Activated naive CD8-positive, alpha-beta T cell treated with anti-CD3 and anti-CD28 coated beads, Interleukin-2, amount 50 U/mL, for 16 hours (primary cell): ENCODE measurements at places on chromosomes 1 and 21.

- no peak for DNase-seq
Observed at GRCh38 chr1:118142546-118142945, 42.5 kb downstream of the SPAG17 start.

DNA sequence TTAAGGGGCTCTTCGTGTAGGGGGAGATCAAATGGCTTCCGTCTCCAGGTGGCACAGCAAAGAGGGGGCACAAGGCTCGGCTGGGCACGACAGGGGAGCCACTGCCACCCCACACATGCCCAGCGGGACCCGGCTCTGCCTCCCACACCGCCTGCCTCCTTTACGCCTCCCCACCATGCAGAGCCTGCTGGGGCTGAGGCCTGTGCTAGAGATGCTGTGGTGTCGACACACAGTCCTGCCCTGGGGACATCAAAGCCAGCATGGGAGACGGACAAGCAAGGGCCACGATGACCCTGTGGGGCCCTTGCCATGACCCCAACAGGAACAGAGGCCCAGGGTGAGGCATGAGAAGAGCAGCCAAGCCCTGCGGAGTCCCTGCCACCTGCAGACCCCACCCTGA, 102.8 kb downstream of the NPHP4 start:
- no peak for DNase-seq

GRCh38 chr1:25869909-25870606, 5.5 kb downstream of the PAQR7 start:
- no peak for DNase-seq

GRCh38 chr1:81678779-81679178, 122.0 kb upstream of the ADGRL2 start:
- no peak for DNase-seq

DNA sequence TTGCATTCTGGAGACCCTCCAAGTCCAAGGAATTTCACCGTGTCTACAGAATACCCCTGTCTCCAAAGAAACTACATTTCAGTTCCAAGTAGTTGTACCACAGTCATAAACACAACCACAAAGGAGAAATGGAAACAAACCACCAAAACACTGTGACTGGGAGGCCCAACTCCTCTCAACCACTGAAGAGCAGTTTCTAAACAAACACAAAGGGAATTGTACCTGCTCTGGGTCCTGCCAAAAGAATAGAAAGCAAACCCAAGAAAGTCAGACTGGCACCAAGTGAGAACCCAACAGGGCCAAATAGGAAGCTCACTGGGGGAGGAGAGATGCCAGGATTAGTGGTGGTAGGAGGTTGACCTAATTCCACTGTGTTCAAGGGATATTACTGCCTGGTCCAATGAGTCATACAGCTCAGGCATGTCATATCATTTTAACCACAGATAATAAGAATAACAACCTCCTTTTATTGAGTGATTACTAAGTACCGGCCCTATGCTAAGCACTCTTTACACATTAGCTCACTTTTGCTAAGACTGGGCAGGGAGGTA, 123.9 kb upstream of the PPP2R5A start:
- DNase-seq = no peak

GRCh38 chr1:44862829-44863401, 19.9 kb upstream of the PTCH2 start:
- DNase-seq = no peak

DNA sequence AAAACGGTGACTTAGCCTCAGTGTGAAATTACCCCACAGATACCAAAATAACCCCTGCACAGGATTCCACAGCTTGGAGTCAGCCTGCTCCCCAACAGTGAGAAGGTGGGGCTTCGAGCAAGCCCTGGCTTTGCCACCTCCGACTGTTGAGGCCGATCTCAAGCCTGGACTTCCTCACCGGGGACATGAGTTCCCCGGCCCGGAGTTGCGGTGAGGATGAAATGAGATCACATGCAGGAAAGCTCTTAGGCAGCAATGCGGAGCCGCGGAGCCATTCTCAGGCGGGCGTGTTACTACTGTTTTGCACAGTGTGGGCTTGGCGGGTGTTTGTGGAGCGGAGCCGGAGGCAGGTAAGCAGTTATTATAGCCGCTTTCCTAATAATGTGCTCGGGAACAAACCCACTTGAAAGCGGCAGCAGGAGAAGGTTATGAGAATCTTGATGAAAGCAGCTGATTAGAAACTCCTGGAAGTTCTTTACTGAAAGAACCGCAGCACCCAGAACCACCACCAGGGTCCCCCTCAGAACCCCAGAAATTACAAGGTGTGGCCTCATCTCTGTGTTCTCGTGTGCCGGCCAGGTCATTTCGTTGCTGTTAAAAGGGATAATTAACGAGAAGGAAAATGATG, 3.9 kb upstream of the CLSTN1 start:
- no peak for DNase-seq

DNA sequence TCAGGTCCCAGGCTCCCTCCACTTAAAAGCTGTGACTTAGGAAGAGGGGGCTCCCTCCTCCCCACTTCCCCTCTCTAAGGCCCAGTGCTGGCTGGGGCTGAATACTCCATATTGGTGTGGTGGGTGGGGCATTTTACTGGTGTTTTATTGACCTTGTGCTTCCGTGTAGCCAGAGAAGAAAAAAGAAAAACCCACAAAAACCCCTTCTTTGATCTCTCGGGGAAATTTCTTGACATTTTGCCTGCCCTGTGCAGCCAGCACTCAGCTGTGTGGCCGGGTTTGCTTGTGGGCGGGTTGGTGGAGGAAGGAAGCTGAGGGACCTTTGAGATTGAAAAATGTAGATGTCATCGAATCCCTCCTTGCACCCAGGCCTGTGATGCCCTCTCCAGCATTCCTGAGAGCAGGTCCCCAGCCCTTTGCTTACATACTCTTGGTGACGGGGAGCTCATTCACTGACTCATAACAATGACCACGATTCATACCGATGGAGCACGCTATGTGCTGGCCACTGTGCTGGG, 24.8 kb downstream of the TNFRSF8 start:
- DNase-seq = no peak

DNA sequence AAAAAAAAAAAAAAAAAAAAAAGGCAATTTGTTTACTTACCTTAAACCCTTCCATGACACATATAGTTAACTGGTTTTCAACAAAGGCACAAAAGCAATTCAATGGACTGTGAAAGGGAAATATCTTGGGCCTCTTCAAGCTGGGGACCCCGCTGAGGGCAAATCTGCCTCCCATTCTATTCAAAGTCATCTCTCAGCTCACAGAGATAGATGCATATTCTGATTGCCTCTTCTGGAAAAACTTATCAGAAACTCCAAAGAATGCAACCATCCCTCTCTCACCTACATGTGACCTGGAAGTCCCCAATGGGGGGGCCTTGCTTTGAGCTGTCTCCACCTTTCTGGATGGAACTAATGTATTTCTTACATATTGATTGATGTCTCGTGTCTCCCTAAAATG, 12.1 kb upstream of the SYNJ1 start:
- no peak for DNase-seq

DNA sequence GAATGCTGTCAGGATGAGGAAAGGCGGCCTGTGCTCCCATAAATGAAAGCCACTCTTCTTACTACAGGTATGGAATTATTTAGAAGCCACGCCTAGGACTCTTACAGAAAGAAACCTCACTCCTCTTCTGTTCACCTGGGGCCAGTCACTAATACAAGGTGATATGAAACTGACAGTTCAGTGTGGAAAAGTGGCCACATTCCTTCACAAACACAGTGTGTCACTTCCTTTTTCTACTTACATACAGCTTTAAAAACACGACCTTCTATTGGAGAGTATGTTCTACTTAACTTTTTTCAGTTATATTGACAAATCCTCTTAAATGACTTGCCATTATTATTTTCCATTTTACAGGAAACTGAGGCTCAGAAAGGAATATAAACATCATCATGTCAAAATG, 163.1 kb downstream of the PCNX2 start:
- no peak for DNase-seq

DNA sequence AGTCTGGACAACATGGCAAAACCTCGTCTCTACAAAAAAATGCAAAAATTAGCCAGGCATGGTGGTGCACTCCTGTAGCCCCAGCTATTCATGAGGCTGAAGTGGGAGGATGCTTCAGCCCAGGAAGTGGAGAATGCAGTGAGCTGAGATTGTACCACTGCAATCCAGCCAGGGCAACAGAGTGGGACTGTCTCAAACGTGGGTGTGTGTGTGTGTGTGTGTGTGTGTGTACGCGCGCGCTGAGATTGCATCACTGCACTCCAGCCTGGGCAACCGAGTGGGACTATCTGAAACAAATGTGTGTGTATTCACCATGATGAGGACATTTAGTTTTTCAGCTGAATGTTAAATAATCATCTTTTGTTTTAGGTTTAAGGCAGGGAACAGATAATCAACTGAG, 21.1 kb downstream of the USP1 start:
- DNase-seq = no peak
